ENCODE measurements at places on chromosomes 16 and 17.
A peak's percentile ranks its signal among the peaks of the same experiment; 100 is the strongest.

- DNase-seq = no peak
Observed at GRCh38 chr17:72125226-72125651, 4.4 kb downstream of the SOX9 start.

GRCh38 chr16:83482545-83483162, 325.1 kb upstream of the HSBP1 start:
- DNase-seq = no peak

DNA sequence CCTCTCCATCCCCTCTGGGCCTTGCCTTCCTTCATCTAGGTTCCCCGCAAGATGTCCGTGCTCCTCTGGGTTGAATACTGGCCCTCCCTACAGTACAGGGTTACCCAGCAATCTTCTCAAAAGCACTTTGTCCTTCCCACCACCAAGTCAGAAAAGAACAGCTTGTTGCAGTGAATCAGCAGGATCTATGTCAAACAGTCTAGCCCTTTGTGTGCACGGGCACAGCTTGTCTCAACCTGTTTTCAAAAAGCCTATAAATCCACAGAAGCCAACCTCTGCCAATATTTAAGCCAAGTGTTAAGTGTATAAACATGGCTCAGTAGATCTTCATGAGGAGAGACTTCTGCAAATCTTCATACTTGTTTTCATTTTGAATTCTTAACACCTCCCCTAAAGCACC, 25.2 kb downstream of the C17orf67 start:
- no peak for DNase-seq

- peak; percentile 66 for DNase-seq
Observed at GRCh38 chr17:73710095-73710592, 65.9 kb upstream of the SDK2 start.

DNA sequence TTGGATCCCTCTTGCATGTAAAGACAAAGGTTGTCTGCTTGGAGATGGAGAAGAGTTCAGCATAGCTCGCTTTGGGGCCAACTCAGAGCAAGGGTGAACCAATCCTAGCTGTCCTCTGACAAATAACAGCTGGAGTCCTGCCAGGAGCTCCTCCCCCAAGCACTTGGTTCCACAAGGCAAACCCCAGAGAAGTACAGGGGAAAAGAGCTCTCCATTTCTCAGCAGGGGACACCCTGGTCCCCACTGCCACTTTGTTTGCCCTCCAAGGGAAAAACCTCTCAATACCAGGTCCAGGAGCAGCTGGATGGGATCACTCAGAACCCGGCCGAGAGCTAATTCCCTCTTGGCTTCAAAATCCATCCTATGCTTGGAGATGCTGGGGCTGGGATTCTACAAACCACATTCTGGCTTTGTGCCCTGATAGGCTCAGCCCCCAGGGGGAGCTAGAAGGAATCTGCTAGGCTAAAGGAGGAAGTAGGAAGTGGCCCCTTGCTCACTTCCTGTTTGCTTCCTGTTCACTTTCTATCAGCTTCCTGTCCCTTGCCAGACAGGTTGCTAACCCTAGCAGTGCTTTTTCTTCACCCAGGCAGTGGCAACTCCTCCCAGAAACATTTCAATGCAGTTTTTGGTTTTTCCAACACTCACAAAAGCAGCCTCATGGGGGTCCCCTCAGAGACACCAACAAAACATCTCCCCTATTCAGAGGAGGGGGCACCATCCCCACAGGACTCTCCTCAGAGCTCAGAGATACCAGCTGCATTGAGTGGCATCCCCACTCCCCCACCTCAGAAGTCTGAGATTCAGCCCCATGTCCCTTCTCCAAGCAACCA, 30.7 kb downstream of the CDRT4 start:
- peak; percentile 21 for DNase-seq

DNA sequence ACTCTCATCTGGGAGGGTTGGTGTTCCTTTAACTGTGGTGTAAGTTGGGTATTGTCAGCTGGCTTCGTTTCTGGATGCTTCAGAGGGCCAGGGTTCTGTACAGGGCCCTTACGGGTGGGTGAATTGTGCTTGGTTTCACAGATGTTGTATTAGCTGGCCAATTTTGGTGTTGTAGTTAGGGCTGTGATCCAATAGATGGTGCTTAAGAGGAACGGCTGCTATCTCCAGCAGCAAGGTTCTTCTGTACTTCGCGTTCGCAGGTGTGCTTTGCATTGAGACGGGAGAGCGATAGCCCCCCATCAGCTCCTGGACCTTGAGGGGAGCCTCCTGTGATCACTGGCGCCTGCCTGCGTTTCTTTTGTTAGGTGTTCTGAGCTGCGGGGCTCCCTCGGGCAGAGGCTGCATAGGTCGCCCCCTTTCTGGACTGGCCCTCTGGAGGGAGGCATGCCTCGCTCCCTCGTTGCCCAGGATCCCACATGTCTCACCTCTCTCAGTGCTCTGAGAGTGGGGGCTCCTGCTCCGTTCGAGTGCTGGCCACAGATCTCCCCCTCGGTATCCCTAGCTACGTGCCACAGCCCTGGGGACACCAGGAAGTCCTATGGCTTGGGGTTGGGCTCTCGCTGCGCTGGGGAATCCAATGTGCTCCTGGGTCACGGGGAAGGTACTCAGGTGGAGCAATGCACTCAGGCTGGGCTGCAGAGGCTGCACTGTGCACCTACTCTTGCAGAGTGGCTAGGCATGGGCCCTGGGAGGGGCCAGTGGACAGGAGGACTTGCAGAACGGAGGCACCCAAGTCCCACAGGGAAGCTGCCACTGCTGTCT, 837 bp upstream of the PRDM7 start:
- DNase-seq = peak; percentile 40

GRCh38 chr17:32542186-32542585, 55.4 kb downstream of the CDK5R1 start:
- DNase-seq = no peak

DNA sequence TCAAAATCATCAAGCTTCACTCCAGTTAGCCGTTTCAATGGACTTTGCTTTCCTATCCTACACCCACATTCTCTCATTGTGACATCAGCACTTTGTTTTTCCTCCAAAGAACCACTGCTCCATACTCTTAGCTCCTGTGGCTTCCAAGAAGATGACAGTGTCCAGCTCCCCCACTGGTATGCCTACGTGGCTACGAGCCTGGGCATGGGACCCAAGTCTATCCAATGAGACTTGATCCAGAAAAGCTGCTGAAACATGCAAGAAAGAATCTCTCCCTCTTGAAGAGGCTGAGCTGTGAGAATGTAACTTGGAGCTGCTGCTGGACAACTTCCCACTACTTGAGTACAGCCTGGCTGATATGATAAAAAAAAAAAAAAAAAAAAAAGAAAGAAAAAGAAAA, 9.4 kb downstream of the TOX3 start:
- DNase-seq = no peak

- no peak for DNase-seq
Observed at GRCh38 chr16:89954462-89954861, 5.9 kb downstream of the DEF8 start.

- DNase-seq = no peak
Observed at GRCh38 chr17:16484445-16485175, 7.4 kb downstream of the LRRC75A start.

GRCh38 chr17:82962163-82962720, 117.2 kb upstream of the METRNL start:
- no peak for DNase-seq

DNA sequence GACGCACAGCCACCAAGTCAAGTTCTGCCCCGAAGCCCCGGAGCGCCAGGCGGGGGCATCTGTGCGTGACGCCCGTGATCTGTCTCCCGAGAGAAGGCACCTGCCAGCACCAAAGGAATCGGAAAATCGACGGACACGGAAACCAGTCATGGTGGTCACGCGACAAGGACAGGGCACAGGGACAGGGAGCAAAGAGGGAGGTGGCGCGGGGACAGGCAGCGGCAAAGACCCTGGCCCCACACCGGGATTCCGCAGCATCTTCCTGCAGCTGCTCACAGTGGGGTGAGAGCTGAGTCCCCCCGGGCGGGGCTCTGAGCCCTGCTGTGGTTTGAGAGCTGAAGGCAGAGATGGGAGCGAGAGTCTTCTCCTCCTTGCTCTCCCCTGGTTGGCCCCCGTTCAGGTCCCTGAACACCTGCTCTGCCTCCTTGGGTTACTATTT, 56.4 kb downstream of the ABR start:
- no peak for DNase-seq

GRCh38 chr16:27770271-27771196, 220.6 kb downstream of the KATNIP start:
- DNase-seq = no peak

DNA sequence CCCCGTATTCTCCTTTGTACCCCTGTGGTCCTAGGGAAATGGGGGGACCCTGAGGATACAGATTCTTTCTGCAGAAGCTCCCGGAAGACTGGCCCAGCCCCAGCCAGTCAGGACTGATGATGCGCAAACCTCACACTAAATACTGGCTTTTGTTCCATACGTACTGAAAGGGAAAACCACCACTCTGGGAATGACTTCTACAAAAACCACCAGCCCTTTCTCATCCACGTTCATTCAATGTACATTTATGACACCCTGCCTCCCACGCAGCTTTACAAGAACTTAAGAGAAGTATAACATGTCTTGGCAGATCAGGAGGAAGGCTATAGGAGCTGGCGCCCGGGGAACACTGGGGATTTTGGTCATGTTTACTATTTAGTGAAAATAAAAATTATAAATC, 70.6 kb downstream of the MARCHF10 start:
- DNase-seq = no peak

DNA sequence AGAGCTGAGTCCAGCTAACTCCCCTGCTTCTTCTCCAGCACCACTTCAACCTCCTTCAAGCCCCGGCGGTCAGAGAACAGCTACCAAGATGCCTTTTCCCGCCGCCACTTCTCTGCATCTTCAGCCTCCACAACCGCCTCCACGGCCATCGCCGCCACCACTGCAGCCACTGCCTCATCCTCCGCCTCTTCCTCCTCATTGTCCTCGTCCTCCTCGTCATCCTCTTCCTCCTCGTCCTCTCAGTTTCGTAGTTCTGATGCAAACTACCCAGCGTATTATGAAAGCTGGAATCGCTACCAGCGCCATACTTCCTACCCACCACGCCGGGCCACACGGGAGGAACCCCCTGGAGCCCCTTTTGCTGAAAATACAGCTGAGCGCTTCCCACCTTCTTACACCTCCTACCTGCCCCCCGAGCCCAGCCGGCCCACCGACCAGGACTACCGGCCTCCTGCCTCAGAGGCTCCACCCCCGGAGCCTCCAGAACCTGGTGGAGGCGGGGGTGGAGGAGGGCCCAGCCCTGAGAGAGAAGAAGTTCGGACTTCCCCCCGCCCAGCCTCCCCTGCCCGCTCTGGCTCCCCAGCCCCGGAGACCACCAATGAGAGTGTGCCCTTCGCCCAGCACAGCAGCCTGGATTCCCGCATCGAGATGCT, 7.1 kb downstream of the SETD1A start:
- no peak for DNase-seq

GRCh38 chr17:15431196-15431595, 36.2 kb downstream of the CDRT4 start:
- no peak for DNase-seq

GRCh38 chr17:44354582-44355561, 8.8 kb downstream of the FAM171A2 start:
- DNase-seq = peak; percentile 58

DNA sequence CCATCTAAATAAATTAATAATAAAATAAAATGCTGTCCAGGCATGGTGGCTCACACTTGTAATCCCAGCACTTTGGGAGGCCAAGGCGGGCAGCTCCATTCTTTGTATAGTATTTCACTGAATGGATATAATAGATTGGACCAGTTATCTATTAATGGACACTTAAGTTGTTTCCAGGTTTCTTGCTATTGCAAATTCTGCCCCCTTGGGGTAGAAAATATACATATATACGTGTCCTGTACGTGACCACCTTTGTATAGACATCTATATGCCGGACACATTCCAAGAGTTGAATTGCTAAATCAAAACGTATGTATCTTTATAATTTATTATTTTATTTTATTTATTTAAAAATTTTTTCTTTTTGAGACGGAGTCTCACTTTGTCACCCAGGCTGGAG, 3.9 kb upstream of the EXOC7 start:
- DNase-seq = no peak

- no peak for DNase-seq
Observed at GRCh38 chr17:57940653-57941329, 14.4 kb downstream of the CUEDC1 start.

DNA sequence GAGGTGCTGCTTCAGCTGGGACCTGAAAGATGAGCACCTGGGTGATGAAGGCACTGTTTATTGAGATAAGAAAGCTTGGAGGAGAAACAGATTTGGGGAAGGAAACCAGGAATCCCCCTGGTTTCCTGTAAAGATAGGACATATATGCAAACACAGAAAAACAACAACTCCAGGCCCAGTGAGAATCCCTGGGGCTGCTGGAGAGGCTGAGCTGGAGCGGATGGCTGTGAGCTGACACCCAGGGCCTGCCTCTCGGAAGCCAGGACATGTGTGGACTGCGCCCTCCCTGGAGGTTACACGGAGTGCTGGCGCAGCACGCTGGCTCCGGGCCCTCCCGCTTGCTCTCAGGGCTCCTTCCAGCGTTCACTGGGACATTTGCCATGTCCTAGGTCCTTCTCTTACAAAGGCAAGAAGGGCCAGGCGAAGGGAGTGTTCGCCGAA, 57.5 kb downstream of the CYB5B start:
- no peak for DNase-seq

DNA sequence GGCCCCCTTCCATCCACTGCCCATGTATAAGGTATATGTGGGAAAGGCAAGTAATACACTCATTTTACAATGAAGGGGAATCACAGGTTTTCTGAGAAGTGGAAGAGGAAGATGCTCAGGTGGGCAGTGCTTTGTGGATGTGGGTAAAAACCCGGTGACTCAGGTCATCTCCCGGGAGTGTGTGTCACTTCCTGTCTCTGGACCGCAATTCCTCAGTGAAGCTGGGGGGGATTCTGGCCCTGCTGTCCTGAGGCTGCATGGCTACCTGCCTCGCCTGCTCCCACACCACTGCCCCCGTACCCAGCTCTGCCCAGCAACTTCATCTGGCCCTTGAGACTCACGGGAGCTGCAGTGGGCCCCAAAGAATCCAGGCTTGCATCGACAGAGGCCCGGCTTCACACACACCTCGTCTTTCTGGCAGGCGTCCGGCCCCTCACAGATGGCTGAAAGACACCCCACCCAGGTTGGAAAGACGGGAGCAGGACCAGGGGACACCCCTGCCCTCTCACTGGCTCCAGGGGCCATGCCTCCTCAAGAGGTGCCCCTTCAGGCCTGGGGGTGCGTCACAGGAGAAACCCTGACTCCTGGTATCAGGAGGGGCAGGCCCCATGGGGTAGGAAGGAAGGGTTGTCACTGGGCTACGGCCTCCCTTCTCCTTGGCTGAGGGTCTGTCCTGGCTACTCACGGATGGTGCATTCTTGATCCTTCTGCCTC, 882 bp downstream of the SCARF1 start:
- DNase-seq = no peak

- peak; percentile 65 for DNase-seq
Observed at GRCh38 chr16:9138731-9139501, 47.5 kb downstream of the HAPSTR1 start.

DNA sequence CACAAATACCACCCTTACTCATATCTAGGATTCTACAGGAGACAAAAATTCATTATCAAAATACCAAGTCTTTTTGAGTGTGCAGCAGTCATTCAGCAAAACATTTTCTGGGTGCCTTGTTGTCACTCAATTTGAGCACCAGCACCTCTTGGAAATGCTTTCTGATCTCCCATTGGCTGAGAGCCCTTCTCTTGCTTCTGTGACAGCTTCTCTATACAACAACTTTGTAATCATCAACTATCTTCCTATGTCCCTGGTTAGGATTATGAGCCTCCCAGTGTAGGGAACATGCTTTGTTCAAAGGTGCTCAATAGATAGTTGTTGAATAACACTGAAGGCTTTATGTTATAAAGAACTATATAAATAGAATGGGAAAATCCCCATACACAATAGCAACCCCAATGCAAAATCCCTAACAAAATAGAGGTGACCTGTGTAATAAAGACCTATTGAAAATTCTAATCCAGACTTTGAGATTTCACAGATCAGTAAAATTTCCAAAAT, 10.3 kb upstream of the RAB11FIP4 start:
- DNase-seq = no peak

GRCh38 chr16:31525113-31525512, 2.6 kb upstream of the AHSP start:
- no peak for DNase-seq

Data from activated gamma-delta T cell treated with Interleukin-2 at 50 U/mL for 16 hours (primary cell).